NCI-H1436 treated with DMSO at 0.1 percent for 48 hours (cell line): ENCODE measurements at places on chromosomes 4 and X.

DNA sequence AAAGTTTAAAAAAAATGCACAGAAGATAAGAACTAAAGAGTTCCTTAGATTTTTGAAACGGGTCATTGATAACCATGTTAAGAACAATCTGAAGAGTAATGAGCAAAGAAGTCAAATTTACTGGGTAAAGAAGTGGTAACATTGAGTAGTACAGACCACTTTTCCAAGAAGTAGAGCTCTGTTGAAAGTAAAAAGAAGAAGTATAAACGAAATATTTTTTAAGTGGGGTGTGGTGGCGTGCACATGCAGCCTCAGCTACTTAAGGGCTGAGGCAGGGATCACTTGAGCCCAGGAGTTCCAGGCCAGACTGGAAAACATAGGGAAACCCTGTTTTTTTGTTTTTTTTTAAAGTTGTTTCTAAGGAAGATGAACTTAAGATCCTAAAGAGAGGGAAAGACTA lies 68.5 kb downstream of the UBA6 start:
- no peak for DNase-seq

- DNase-seq, result no peak
Observed at GRCh38 chrX:107935664-107936433, 46.3 kb downstream of the TEX13B start.

DNA sequence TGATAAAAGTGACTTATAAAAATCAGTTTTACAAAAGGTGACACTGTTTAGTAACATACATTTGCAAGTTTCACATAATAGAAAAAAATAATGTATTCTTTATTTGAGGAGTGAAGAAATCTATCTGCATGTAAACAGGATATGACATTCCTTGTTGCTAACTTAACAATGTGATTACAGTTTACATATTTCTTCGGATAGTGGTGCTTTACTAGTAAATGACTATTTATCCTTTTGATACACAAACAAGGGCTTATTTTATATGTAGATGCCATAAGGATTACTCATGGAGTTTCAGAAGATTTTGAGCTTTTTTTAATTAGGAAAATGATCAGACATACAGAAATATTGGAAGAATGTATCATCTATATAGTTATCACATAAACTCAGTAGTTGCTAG lies 126.5 kb downstream of the SLIT2 start:
- no peak for DNase-seq

DNA sequence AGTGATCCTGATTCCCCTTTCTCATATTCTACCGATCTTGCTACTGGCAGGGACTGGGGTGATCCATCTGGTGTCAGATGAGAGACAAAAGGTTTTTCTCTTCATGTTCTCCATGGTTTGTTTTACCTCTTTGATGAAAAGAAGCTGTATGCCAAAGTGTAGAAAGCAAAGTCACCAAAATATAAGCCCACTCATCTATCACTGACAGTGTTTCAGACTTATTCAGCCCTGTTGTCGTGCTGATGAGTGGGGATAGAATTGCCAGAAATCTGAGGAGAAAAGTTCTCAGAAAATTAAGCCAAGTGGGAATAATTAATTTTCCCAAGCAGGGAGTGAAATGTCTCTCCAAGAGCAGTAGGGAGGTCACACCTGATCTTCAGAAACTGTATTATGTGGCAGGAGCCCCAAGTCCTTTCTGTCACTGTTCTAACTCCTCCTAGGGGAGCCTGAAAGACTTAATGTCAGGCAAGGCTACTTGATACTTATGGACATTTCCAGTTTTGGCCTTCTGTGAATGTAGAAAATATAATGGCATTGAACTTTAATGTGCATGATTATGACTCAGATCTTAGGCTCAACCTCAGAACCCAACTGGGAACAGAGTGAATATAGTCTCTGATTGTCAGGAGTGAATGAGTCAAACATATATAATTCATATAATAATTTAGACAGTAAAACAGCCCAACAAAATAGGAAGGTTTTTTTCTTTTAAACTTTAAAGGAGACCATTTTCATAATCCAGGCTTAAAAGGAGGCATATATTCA lies 298.1 kb downstream of the ANKRD50 start:
- no peak for DNase-seq

- DNase-seq, result no peak
Observed at GRCh38 chrX:49264460-49264859, at the start of gene FOXP3. FOXP3 (minus strand) TSS chrX:49264710; CDS start chrX:49258505, 6,205 bp downstream.

DNA sequence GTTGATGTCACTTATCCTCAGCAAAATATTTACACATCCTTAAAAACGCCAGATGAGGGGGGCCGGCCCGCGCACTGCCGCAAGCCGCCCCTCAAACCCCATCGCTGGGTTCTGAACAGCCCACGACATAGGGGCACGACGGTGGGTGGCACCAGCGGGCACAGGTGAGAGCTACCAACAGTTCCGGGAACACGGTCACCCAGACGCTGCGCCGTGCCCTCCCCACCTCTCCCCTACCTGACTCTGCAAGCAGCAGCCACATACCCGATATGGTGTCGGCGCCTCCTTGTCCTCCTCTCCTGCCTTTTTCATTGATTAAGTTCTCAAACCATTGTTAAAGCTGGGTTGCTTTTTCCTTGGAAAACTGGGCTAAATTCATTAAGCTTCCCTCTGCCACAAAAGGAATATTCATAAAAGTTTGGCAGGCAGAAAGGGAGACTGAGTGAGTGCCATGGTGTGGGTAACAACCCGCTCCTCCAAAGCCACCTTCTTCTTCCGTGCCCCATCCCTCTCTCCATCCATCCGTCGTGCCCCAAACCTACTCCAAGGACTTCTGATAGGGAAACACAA lies 1.4 kb downstream of the RAI2 start:
- no peak for DNase-seq

GRCh38 chrX:9677098-9677739 lies 88.4 kb downstream of the GPR143 start:
- DNase-seq, result no peak

GRCh38 chr4:67401902-67402301 lies 143.4 kb downstream of the CENPC start:
- no peak for DNase-seq

- no peak for DNase-seq
Observed at GRCh38 chr4:48546336-48546735, 56.3 kb downstream of the ZAR1 start.

DNA sequence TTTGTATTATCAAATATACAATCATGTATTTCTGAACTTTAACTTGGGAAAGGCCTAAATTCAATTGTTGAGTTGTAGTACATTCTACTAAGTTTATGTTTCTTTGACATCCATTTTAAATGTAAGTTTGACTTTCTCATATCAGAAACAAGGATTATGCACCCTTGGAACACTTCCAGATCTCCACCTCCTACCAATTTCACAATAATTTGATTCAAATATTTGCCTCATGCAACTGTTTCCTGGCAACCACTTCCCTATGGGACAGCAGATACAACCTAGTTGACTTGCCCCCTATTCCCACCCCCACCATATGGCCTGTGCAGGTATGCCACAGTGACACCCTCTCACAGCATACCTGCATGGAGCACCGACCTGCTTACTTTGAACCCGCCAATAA lies 506.4 kb upstream of the PABPC4L start:
- DNase-seq, result no peak

GRCh38 chr4:68152411-68152810 lies 22.7 kb upstream of the TMPRSS11F start:
- DNase-seq, result no peak

DNA sequence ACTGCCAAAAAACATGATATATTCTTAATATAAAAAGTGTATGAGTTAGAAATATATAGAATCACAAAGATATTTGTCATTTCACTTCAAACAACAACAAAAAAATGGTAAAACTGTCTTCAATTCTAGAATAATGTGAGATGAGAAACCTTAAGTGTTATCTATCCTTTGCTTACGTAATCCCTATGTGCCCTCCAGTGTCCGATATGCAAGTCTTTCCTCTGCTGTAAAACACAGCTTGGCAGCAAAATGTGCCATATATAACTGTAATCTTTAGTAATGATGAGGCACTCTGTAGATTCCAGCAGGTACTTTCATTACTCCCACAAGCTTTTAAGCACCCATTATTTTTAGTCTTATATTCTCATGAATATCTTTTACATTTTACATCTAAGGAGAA lies 555.1 kb upstream of the FRG1 start:
- no peak for DNase-seq

DNA sequence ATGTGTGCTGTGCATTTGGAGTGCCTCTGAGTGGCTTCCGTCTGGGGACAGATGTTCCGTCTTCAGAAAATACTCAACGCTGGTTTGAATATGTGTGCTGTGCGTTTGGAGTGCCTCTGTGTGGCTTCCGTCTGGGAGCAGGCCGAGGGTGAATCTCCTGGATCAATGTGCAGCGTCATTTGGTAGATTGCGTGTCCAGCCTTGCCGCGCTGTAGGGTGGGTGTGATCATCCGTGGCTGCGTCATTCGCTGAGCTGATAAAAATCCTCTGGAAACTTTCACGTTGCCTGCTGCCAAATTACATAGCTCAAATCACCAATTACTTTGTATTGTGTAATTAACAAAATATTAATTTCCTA lies 12.1 kb downstream of the UVSSA start:
- no peak for DNase-seq

DNA sequence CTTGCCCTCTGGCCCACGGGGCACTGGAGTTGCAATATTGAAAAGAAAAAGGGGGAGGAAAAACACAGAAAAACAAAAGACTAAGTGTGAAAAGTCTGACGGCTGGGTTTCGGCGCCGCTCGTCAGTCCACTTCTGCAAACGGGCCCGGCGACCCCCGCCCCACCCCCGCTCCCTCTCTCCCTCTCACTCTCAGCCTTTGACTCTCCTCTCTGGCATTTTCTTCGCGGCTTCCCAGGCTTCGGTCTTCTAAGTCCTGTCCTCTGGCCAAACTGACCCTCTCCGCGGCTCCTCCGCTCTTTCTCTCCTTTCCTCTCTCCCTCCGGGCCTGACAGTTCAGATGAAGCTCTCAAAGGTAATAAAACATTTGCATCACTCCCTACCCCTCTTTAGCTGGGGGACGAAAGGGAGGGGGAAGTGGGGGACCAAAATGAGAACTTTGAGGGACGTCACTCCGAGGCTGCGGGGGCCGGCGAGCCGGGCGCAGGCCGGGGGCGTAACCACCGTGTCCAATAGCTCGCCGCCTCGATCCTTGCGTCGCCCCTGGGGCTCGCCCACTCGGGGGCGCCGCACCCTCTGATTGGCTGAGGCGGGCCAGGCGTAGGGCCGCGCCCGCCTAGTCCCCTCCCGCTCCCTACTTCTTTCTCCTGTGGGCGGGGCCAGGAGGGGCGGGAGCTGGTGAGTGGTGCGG lies at the start of gene NKX6-1:
Gene NKX6-1 (minus strand): TSS at position 358 of the 689 bp plus-strand sequence. CDS start 1,064 bp downstream, outside the sequence.
- DNase-seq, result peak; percentile 71

DNA sequence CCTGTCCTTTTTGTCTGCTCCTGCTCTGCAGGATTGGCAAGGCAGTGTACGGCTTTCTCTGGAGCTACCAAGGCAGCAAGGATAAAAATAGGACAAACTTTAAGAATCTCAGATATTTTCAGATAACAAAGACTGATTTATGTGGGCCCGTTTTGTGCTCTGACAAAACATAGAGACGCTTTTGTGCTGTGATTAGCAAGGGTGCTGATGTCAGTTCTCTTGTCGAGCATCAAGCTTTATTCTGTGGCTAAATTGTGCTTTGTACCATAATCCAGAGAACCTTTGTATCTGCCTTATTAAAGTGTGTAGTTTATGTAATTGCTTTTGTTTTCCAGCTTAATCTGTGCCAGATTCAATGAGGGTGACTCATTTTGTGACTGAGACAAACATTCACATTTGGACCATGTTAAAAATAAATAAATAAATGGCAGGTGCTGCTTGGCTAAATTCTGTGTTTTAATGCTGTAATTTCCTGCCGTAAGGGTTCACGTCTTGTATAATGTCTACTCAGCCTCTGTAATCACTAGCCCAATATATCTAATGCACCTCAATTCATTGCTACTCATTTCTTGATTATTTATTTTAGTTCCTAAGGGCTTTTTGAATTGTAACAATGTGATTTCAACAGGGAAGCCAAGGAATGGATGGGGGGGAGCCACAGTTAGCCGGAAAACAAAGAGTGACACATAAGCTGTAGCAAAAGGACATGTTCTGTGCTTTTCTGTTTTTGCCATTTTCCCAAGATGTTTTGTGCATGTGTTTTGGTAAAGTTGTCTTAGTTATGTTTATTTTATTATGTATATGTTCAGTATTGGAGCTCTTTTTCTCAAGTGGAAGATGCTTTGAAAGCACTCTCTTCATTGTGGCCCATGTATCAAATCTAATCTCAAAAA lies 75.1 kb downstream of the GAB1 start:
- DNase-seq, result peak; percentile 41

DNA sequence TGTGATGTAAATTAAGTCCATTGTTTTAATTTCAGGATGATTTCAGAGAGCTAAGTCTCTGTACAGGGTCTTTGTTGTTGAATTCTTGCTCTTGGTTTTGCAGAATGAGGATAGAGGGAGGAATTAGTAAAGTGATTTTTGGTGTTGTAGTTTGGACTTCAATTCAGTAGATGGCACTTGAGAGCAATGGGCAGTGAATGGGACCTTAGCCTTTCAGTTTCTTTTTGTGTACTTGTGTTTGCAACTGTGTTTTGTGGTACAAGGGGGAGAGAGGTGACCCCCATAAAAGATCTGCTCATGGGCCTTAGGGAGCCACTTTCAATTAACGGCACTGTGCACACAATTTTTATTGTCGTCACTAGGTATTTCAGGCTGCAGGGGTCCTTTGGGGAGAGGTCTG lies 340.0 kb downstream of the DCAF12L2 start:
- DNase-seq, result no peak

- no peak for DNase-seq
Observed at GRCh38 chr4:37977471-37978247, 17.5 kb downstream of the PTTG2 start.

- no peak for DNase-seq
Observed at GRCh38 chrX:140822861-140823260, 113.3 kb downstream of the LINC00632 start.

- no peak for DNase-seq
Observed at GRCh38 chr4:743463-744211, 38.0 kb downstream of the PCGF3 start.

DNA sequence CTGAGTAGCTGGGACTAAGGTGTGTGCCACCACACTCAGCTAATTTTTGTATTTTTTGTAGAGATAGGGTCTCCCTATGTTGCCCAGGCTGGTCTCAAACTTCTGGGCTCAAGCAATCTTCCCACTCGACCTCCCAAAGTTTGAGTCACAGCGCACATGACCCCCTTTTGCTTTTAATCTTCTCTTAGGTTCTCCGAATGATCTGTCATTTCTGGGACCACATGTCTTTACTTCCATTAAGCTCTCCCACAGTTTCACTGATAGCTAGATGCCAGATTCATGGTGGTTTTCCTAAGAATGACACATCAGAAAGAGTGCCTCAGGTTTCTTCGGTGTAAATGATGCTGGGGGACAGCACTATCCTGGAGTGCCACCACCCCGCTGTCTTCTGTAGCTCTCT lies 17.9 kb downstream of the PRKX start:
- DNase-seq, result no peak

DNA sequence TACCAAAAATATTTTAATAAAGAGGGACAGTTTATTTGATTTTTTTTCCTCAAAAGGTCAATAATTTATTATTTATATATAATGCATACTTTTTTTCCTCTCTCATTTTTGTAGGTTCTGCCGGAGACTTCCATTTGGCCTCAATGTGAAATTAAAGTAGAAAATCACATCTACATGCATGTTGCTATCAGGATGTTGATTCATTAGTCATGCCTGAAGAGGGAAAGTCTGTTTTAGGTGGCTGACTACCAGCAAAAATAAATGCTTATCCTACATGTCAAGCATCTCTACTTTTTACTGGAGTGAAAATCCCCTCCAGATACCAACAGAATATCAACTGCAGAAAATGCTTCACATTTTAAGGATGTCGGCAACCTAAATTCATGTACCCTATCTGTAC lies 41.5 kb downstream of the KIAA0232 start:
- DNase-seq, result no peak
